Left ventricle myocardium superior (tissue), 1 donor: ENCODE measurements at places on chromosomes 5 and 9.
A peak's percentile ranks its signal among the peaks of the same experiment; 100 is the strongest.

DNA sequence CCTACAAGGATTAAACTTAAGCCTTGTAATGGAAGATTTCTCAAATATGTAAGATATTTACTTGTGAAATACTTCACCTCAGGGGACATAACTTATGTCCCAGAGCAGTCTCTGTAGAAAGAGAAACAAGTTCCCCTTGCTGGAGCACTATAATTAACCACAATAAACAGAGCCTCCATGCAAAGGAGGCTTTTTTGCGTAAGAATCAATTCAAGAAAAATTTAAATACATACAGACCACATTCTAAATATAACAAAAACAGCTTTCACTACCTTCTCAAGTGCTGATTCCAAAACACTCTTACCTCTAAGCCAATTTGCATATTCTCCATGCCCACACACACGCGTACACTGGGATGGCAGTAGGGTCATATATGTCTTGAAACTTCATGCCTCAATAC lies 30.7 kb upstream of the CCNB1 start:
- DNase-seq = no peak

DNA sequence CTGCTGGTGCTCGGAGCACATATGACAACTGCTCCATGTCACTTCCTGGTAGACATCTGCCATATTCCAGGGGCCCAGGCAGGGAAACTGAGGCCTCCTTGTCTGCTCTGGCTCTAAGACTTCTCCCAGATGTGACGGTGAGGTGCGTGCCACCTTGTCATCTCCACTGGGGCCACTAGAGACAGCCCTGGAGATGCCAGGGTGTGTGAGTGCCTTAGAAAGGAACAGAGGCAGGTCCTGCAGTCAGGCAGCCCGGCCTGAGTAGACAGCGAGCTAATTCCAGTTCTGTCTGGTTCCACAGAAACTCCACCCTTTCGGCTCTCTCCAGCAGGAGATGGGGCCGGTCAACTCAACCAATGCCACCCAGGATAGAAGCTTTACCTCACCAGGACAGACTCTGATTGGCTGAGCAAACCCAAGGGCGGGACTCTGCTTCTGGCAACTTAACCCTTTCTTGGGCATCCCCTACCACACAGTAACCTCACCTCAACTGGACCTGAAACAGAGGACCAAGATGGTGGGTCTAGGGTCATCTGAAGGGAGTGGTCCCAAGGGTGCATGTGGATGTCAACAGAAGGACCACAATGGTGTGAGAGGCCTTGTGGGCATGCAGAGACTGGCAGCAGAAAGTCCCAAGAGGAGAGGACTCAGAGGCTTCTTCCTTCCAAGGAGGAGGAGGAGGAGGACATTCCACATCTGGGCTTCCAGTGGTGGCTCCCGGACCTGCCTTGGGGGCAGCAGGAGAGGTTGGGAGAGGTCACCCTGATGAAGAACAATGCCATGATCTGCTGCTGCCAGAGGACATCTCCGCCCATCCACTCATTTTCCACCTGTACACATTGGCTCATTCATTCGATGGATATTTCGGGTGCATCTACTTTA lies 77.7 kb downstream of the RGS3 start:
- no peak for DNase-seq

DNA sequence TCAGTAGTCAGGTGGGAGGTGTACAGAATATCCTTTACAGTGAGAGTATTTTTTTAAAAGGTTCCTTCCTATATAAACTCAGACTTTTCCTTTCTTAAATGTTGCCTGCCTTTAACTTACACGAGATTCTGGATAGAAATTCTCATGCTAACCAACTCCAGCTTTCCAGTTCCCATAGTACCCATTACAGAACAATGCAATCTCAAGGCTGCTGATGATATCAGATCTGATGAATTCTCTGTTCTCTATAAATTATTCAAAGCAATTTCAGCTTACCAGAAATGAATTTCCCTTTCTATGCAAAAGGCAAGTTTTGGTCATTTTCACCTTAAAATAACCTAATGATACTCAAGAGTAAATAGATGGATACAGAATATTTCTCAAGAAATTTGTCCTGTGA lies 90.3 kb downstream of the NUDT12 start:
- DNase-seq = no peak

GRCh38 chr5:150155258-150156026 lies at the start of gene PDGFRB:
TSS of gene PDGFRB (minus strand) at chr5:150155845. CDS start at chr5:150137047, 18,798 bp downstream.
- peak; percentile 92 for DNase-seq

GRCh38 chr9:34992376-34992951 lies 2.9 kb downstream of the DNAJB5 start:
- peak; percentile 82 for DNase-seq

DNA sequence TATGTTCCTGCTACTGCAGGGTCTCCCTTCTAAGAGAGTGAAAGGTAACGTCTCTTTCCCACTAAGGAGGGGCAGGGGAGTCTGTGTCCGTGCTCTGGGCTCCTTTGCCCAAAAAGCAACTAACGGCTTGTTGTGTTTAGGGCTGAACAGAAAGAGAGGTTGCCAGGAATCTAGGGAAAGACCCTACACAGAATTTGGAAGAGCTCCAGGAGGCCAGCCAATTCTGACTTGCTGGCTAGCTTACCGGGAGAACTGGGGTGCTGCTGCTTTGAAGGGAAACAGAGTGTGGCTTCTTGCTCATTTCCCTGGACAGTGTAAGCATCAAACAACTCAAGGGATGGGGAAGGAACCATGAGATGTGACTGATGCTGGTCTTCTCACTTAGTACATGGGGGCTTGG lies 176.1 kb downstream of the GADD45G start:
- no peak for DNase-seq

DNA sequence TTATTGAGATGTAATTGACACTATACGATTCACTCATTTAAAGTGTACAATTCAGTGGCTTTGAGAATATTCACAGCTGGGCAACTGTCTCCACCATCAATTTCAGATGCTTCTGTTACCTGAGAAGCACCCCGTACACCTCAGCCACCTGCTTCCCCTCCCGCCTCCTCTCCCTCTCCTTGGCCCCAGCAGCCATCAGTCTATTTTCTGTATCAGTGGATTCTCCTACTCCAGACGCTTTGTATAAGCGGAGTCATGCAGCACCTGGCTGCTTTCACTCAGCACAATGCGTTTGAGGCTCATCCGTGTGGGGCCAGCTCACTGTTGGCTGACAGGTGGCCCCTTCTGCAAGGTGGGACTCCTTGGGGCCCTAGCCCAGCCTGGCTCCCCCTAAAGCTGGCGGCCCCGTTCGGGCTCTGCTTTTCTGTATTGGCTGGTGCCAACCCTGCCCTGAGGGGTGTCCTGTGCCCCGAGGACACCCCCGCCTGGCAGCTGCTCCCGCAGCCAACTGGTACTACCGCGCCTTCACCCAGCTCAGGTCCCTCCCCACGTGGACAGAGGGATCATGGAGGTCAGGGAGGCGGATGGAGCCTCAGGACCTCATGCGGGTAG lies 124.4 kb upstream of the COL5A1 start:
- DNase-seq = no peak

DNA sequence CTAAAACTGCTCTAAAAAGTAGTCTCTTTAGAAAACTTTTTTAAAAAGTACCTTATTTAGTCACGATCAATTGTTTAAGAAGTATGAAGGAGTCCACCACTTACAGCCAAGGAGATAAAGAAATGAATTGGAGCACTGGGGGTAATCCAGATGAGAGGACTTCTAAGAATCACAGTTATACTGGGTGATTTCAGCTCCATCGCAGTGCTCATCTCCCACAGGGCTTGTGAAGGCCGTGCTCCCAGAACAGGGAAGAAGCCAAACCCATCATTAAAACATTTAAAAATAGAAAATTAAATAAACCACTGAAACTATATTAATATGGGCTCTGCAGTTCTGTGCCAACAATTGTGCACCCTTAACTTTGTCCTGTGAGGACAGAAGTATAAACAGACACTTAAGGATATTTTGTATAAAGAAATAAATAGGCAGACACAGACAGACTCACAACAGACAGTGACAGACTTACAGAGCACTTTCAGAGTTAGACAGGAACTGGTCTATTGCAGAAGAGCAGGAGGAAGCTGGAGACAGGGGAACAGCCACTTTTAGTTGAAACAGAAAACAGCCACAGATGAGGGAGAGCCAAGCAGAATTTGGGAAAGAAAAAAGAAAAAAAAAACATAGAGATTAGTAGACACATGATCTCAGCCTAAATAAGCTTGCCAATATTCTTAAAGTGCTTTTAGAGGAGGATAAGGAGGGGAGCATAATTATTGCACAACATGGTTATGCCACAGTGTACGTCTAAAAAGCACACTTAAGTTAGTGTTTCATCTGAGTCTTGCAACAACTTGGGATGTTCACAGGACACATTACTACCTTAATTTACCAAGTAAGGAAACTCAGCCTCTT lies 81.8 kb downstream of the FBXO38 start:
- no peak for DNase-seq

- DNase-seq = no peak
These were observed 406.3 kb upstream of the ADAMTSL1 start for GRCh38 chr9:18067548-18068120.

GRCh38 chr5:72231991-72232703 lies 87.9 kb downstream of the MRPS27 start:
- no peak for DNase-seq

- no peak for DNase-seq
These were observed 2.7 kb downstream of the ZNF346 start for GRCh38 chr5:177025101-177025601.

GRCh38 chr5:20649966-20650365 lies 662.0 kb upstream of the CDH18 start:
- no peak for DNase-seq

DNA sequence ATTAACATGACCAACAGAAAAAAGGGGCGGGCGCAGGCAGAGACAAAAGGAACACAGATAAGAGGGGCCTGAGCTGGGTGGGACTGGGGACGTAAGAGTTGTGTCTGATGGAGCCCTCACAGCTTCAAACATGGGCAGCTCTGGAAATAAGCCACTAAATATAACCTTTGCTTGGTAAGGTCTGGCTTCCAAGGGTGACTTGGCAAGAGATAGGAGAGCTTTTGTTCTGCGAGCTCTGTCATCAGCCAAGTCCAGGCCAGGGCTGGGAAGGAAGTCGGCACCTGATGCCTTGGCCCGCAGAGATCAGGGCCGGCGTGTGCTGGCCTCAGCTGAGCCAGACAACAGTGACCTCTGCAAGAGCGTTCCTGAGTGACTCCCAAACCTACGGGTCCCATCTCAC lies 11.8 kb downstream of the TRUB2 start:
- DNase-seq = peak; percentile 72

- no peak for DNase-seq
These were observed 366.0 kb downstream of the ARRDC3 start for GRCh38 chr5:91016954-91017700.

DNA sequence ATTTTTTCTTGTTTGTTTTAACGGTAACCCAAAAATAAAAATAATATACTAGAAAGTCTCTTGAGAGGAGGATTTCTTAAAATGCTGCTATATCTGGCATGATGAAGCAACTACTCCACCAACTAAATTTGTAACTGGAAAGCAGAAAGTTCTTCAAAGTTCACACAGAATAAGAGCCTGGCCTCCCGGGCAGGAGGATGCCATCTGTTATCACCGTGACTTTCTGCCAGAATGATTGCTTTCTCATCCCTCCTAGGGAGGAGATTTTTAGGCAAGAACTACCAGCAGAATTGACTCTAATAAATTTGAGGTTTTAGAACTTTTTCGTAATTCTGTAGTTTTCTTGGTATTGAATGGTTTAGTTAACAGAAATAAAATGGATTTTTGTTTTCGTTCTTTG lies 464.6 kb upstream of the ACTBL2 start:
- DNase-seq = no peak

- no peak for DNase-seq
These were observed 6.1 kb downstream of the ZNF622 start for GRCh38 chr5:16459451-16459850.

GRCh38 chr9:126474786-126475485 lies 138.8 kb upstream of the LMX1B start:
- no peak for DNase-seq

GRCh38 chr5:77143998-77144836 lies 57.1 kb upstream of the ZBED3 start:
- peak; percentile 64 for DNase-seq

DNA sequence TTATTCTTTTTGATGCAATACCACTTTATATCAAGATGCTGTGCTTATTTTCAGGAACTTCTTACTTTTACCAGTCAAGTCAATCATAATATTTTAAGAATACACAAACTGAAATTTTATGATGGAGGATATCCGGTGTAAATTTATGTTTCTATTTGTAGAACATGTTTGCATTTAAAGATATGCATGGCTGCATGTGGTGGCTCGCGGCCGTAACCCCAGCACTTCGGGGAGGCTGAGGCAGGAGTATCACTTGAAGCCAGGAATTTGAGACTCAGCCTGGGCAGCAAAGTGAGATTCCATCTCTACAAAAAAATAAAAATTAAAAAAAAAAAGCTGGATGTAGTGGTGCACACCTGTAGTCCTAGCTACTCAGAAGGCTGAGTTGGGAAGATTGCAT lies 73.5 kb upstream of the ALDH1A1 start:
- no peak for DNase-seq

GRCh38 chr9:137136881-137137607 lies 1.9 kb upstream of the GRIN1 start:
- no peak for DNase-seq

GRCh38 chr9:86099701-86100364 lies 475 bp upstream of the GOLM1 start:
- DNase-seq = peak; percentile 42

- DNase-seq = no peak
These were observed 18.1 kb upstream of the SCAI start for GRCh38 chr9:125161284-125161918.

DNA sequence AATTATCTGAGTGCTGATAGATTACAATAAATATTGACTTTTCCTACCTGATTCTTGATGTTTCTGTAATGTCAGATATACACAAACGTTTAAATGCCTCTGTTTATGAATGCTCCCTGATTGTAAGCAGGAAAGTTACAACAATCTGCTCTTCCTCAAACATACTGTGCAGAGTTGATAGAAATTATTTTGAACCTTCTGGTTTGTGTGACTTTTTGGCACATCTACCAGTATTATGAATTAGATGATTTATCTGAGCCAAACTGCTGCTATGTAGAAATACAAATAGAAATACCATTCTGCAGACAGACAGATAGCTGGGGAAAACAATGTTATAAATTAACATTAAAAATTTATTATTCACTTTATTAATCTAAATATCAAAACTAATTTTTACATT lies 113.0 kb downstream of the SLF1 start:
- DNase-seq = no peak

DNA sequence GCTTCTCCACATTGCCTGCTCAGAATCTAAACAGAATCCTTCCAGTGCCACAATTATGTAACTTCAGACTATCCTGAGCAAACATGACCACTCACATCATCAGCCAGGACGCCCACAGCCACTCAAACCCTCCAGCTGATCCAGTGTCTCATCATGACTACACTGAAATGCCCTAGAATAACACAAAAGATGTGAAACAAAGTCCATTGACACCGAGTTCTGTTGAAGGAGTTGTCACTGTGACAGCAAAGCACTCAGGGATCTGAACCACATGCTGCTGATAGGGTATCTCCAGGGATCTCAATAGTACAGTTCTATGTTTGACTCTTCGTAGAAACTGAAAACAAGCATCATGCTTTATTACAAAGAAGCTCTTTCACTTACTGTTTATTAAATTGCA lies 150.2 kb downstream of the GABBR2 start:
- no peak for DNase-seq

GRCh38 chr5:33737697-33738096 lies 154.1 kb downstream of the ADAMTS12 start:
- DNase-seq = no peak
